ENCODE measurements at places on chromosomes 5 and 9.
A peak's percentile ranks its signal among the peaks of the same experiment; 100 is the strongest.

- DNase-seq, result no peak
Observed at GRCh38 chr5:15233566-15233965, 266.4 kb upstream of the FBXL7 start.

DNA sequence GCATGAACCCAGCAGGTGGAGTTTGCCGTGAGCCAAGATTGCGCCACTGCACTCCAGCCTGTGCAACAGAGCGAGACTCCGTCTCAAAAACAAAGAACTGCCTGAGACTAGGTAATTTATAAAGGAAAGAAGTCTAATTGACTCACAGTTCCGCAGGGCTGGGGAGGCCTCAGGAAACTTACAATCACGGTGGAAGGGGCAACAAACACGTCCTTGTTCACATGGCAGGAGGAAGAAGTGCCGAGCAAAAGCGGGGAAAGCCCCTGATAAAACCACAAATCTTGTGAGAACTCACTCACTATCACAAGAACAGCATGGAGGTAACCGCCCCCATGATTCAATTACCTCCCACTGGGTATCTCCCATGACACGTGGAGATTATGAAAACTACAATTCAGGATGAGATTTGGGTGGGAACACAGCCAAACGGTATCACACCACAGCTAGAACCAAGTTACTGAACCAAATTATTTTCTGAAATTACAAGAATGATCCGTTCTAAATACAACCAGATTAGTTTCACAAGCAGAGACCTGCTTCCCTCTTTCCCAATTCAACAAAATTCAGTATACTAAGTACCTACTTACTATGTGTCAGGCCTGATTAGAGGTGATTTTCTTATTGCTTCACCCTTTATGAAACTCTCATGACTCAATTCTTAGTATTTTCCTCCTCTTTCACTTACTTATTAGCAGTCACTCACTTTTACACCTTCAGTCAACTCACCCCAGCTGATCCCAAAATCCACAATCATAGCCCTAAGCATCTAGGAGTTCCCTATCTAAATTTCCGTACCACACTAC, 8.4 kb downstream of the UBTD2 start:
- peak; percentile 9 for DNase-seq

- no peak for DNase-seq
Observed at GRCh38 chr5:98031496-98031895, 742.0 kb upstream of the RGMB start.

DNA sequence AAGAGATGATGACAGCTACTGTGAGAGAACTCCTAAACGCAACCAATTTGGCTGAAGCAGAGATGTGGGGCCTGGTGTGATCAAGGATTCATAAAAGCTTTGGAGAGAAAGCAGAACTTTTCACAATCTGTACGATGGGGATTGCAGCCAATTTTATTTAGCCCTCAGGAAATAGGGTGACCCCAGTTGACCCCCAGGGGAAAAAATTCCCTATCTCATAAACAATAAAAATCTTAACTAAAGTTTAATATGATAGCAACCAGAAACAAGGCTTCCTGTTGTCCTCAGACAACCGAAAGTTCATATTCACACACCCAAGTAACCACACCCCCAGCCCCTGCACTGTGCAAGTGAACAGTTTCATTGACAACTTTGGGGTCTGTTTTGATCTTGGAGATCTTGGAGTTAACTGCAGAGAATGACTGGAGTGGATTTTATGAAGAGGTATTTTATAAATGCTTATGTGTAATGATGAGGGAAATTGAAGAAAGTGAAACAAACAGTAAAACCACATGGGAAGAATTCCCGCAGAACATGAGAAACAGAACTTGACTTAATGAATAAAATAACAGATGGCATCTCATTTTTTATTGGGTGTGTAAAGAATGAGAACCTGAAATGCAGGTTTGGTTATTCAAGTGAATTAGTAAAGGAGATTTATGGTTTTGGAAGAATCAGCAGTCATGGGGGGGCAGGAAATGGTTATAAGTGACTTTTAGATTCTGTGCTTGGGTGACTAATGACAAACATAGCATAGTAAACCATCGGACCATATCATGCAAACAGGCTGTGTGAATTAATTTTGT, 94.5 kb downstream of the PDE4D start:
- no peak for DNase-seq

GRCh38 chr5:95915999-95916686, 45.5 kb downstream of the ELL2 start:
- no peak for DNase-seq

DNA sequence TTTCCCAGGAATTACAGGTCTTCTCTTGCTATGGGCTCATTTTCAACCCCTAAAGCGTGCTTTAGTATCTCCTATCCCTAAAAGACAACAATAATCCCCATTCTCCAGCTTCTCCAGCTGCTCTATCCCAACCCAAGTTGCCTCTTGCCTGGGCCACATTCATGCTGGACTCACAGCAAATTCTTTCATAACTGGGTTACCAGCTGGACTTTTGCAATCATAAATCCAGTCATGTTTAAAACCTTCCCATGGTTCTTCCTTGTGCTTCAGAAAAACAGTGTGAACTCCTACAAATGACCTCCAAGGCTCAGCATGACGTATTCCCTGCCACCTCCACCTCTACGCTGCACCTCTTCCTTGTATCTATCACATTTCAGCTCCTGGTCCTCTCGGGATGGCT, 346.9 kb downstream of the GADD45G start:
- DNase-seq, result no peak

DNA sequence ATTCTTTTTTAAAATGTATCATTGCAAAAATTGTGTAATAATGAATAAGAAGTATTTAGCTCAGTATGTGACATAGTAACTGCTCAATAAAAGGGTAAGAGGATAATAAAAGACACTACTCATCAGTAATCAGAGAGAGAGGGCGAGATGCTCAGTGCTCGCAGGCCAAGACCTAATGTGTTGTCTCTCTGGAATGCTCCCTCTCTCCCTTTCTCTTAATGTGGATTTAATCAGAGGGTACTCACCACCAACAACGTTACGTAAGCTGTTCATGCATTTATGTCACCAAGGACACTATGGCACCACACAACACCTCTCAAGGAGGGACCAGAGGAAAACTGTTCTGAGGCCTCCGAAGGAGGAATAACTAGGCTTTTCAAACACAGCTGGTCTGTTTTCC, 42.5 kb downstream of the WHRN start:
- no peak for DNase-seq

- DNase-seq, result no peak
Observed at GRCh38 chr5:71482132-71482531, 26.7 kb downstream of the BDP1 start.

DNA sequence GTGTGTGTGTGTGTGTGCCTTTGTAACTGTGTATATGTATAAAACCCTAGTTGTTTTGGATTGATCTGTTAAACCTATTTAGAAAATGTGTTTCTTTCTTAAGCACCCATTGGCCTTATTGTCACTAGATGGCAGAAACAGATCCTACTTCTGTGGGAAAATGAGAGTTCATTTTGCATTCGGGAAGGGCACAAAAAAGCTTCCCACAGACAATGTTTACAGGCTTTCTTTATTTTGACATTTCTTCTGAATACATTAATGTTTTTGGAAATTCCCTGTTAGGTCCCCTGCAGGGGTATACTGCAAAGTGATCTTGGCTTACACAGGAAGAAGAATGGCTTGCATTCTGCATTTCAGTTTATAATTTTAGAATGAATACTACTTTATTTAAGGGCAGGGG, 481.8 kb upstream of the ARRDC3 start:
- DNase-seq, result no peak

DNA sequence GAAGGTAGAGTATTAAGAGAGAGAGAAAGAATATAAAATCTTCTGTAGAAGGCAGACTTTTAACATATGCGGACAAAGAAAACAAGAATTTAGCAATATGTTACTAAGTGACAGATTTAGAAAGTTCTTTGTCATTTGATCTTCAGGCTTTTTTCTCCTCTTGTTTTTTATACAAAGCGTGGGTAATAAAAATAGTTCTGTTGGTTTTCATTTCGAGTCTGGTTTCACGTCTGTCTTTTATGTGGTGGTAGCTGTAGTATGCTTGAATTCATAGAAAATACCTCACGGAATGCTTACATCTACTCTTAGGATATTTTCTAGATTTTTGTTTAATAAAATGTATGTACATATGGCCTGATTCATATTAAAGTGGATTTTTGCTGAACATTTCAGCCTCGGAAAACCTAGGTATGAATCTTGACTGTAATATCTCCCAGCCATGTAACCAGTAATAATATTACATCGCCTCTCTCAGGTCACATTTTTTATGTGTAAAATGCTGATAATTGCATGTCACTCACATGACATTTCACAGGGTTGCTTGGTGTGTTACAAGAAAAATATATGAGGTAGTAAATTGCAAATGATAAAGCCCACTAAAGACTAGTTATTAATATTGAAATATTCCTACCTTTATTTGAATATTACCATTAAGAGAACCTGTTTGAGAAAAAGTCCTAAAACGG, 72.5 kb upstream of the TAF11L2 start:
- no peak for DNase-seq

DNA sequence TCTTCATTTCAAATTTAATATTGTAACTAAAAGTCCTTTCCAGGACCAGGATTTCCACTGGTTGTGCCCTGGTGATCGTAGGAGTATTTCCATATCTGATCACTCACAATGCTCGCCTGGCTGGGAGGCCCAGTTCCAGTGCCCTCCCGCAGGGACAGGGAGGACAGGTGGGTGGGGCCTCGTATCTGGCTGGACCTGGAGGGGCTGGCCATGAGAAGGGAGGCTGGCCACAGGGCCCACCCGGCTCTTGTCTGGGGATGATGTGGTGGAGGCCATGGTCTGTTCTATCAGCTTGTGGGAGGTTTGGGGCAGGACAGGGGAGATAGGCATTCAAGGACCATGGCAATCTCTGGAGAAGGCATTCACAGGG, 286.4 kb downstream of the GADD45G start:
- no peak for DNase-seq

DNA sequence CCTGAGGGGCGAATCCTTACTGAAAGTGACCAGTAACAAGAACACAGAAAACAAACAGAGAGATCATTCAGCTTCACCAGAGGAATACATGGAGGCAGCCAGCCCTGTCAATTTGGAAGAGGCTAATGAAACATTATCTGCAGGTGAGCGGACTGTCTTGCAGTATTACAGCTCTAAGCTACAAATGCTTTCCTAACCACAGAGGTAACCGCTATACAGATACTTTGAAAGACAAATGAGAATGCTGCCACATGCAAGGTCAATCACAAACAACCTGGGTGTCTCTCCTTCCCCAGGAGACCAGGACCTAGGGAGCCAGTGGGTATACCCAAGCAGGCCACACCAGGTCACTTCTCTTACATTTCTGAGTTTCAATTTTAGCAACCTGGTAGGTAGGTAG, 30.2 kb downstream of the EFNA5 start:
- DNase-seq, result no peak

DNA sequence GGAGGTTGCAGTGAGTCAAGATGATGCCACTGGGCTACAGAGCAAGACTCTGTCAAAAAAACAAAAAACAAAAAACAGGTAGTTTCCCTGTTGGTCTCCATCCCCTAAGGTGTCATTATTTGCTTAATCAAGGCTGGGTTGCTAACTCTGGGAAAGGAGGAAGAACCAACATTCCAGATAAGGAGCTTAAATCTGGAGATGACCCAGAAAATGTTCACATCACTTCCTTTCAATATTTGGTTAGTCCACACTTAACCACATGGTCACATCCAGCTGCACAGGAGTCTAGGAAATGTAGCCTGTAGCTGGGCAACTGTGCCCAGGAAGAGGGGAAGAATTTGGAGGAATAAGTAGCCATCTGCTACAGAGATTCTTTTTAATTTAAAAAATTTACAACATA, 25.9 kb upstream of the MEGF9 start:
- no peak for DNase-seq

DNA sequence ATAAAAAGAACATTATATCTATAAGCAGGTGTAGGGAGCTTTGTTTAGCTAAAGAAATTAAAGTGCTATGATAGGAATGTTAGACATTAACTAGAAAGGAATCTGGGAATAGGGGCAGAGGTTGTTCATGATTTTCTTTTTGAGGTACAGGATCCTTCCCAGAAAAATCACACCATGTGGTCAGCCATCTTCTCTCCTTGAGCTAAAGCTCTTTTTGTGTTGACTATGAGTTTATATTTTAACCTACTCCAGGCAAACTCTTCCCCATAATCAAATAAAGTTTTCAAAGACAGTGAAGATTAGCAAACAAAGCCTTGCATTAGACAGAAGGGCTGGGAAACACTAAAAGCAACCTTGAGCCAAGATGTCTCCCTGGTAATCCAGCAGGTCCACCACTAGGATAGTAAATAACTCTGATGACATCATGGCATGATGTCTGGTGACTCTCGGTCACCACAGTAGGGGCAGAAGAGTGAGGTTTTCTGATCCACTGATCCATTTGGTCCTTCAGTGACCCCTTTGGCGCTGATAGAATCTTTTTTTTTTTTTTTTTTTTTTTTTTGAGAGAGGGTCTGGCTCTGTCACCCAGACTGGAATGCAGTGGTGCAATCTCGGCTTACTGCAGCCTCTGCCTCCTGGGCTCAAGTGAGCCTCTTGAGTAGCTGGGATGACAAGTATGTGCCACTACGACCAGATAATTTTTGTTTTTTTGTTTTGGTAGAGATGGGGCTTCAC, 30.6 kb upstream of the IL6ST start:
- DNase-seq, result no peak

DNA sequence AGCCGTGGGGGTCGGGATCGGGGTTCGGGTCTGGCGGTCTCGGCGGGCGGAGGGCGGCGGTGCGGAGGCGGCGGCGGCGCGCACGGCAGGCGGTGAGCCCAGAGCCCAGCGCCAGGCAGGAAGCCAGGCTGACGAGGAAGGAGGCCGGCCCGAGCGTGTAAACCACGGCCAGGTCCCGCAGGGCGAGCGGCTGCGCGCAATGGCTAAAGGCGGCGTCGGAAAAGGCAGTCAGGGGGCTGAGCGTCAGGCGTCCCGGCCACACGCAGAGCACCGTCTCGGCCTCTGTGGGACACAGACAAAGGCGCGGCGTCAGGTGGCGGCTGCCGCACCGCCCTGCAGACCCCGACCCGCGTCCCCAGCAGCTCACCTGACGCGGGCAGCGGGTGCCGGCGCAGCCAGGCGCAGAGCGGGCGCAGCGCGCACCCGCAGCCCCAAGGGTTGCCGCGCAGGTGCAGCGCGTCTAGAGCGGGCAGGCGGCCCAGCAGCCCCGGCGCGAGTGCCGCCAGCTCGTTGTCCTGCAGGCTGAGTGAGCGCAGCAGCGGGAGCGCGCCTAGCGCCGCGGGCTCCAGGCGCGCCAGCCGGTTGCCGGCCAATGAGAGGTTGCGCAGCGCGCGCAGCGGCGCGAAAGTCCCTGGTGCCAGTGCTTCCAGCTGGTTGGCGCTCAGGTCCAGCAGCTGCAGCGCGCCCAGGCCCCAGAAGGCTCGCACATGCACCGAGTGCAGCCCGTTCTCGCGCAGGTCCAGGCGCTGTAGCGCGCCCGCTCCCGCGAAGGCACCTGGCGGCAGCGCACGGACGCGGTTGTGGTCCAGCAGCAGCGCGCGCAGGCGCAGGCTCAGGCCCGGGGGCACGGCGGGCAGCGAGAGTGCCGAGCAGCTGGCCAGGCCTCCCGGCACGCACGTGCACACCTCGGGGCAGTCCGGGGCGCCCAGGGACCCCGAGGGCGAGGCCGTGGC, 671 bp downstream of the LRRC26 start:
- DNase-seq, result no peak

- DNase-seq, result no peak
Observed at GRCh38 chr5:7615566-7616061, 219.7 kb downstream of the ADCY2 start.
